HCT116 (cell line): ENCODE measurements at places on chromosomes 1 and 21. TPM values are rescaled to one million over a fixed set of nuclear protein-coding genes. Genes with fewer than 3 reads are reported as not detected.

GRCh38 chr1:86068841-86069756 is 87.5 kb downstream of the COL24A1 start:
- no peak for DNase-seq

DNA sequence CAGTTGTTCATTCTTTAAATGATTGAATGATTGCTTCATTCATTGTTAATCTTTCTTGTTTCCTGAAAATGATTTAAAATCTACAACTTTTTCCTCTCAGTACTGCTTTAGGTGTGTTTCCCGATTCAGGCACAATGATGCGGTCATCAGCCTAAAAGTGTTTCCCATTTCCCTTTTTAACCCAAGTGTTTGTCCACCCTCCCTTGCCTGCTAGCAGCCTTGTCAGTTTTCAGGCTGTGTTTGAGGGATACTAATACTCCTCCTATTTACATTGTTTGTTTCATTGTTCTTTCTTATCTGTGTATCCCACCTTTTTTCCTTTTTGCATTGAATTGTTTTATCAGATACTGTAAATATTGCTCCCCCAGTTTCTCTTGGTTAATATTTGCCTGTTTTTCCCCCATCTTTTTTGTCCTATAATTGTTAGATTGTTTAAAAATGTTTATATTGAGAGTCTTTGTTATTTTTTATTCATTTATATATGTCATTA is 131.1 kb downstream of the KIAA0319L start:
- DNase-seq, result no peak

DNA sequence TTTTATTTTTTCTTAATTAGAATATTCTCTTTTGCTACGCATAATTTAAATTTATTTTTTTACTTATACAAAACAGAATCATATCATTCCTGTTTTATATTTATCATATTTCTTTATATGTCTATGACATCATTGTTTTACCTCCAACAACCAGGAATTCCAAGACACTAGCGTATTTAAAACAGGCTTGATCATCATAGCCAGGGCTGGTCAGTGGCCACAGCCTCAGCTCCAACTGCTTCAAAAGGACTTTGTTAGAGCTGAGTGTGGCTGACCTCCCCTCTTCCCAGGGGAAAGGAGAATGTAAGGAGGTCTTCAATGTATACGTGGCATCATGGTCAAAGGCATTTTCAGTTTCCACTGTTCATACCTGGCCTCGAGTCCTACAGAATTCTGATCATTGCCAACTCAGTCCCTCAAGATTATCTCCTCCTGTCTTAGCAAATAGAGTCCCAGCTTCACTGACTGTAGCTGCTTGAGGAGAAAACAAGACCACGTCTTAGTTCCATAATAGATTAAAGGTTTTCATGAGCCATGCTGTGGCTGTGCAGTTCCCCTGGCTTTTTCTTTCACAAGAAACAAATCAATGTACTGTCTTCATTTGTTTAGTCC is 444.0 kb downstream of the PTPRC start:
- DNase-seq, result no peak

DNA sequence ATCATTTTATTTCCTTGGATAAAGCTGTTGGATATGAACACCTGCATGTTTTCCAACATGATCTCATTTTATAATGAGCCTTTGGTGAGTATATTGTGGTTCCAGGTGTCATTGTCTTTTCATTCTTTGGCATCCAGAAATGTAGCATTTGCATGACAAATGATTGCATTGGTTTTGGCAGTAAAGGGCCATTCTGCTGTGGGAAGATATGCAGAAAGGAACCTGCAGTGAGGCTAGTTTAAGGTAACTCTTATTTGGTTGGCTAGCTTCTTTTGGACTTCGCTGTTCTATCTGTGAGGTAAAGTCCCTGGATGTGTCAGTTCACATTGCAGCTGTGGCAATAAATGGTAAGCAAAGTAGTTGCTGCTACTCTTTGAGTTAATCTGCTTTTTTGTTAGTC is 343.0 kb downstream of the AMY1C start:
- DNase-seq, result no peak

GRCh38 chr1:53639996-53640700 is 98.8 kb downstream of the GLIS1 start:
- DNase-seq, result no peak

GRCh38 chr1:91703095-91703494 is 182.9 kb downstream of the TGFBR3 start:
- DNase-seq, result no peak

DNA sequence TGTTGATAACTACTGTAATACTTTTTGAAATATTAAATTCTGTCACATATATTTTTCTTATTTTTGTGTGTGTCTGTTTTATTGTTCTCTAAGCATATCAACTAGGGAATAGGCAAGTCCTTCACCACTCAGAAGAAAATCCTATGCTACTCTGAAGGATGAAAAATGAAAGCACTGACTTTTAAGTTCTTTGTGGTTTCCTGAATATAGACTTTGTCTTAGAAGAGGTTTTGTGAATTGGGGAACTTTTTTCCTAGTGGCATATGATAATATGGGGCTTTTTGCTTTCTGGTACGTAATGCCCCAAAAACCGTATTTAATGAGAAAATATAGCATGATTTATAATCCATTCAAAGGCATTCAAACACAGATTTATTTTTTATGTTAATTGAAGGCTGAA is 136.0 kb downstream of the SNX7 start:
- DNase-seq, result no peak

DNA sequence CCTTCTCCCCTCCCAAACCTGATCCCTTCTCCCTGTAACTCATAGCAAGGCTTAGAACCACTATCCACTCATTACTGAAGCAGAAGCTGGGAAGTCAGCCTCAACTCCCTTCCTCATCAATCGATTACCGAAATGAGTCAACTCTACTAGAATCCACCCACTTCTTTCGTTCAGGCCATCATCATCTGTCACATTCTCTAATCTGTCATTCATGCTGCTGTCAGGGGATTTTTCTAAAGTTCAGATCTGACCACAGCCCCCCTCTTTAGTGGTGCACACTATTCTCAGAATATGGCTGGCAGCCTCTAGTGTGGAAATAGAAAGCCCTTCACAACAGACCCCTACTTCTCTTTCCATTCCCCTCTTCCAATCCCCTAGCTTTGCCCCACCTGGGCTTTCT is 5.1 kb downstream of the NT5C1A start:
- DNase-seq, result no peak

GRCh38 chr1:197683895-197684553 is 91.3 kb downstream of the DENND1B start:
- DNase-seq, result no peak

SDC3 gene
- 40.1 TPM for total RNA-seq

POGZ gene
- total RNA-seq, result 80.6 TPM

LCE2B gene
- not detected for total RNA-seq

SYTL1 gene
- 75.9 TPM for total RNA-seq
